ENCODE measurements at places on chromosomes 12 and 14. TPM values are rescaled to one million over a fixed set of nuclear protein-coding genes. Genes with fewer than 3 reads are reported as not detected.

Gene TRIM9
- 4.6 TPM for total RNA-seq

DNA sequence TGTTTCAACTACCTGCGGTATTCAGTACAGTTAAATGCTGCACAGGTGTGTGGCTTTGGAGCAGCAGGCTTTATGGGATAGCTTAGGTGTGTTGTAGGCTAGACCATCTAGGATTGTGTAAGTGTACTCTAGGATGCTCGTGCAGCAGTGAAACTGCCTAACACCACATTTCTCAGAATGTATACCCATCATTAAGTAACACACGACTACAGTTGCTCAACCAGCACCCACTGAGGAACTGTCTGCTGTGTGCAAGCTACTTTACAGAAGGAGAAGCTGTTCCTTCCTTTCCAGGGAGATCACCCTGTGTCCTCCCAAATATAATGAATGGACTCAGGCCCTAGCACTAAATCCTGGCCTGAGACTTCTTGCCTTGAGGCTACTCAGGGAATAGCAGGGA lies 94.8 kb downstream of the SLC24A4 start:
- DNase-seq = no peak

GRCh38 chr12:119288576-119288975 lies 46.0 kb upstream of the CCDC60 start:
- DNase-seq = no peak

DNA sequence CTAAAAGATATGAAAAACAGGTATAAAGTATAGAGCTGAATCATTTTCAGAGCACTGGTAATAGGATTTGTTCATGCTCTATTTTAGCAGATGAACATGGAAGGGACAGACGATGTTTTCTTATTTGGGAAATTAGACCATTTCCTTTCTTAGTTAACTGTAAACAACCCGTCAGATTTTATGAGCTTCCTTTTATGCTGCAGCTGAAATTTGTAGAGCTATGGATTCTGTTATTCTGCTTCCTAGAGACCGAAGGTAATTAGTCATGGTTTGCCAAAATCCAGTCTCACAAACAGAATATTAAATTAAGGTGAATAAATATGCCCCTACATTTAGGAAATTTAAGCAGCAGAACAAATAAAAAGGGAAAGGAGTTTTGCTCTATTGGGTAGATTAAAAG lies 180.2 kb upstream of the SYT1 start:
- no peak for DNase-seq

DNA sequence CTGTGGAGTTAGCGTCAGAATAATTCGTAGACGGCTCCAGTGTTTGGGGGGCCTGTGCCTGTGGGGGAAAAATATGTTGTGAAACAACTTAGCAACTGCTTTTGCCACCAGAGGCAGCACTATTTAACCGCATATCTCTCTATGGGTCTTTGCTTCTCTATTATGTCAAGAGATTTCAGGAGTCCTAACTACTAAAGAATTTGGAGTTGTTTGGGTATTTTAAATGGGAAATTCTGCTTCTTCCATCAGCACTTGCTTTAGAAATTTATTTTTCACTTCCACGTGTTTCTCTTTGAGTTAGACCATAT lies 594 bp upstream of the CLEC14A start:
- no peak for DNase-seq

- no peak for DNase-seq
These were observed 36.3 kb downstream of the RIN3 start for GRCh38 chr14:92549859-92550230.

DNA sequence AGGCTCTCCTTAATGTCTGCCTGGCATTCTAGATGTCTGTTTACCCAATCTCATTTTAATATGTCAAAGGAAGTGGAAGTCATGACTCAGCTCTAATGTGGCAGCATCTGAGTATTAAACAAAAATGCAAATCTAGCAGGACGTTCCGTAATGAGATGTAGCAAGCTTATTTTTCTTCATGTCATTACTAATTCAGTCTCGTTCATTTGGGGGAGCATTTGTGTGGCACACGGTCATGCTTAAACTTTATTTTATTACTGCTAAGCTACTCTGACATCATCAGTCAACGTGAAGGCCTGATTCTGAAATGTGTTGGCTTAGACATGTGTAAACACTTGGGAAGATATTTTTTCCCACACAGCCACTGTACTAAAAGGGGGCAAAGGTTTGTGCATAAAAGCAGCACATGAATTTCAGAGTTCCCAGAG lies 326.7 kb upstream of the TMPO start:
- no peak for DNase-seq

Gene MYO1A
- total RNA-seq = 0.76 TPM

Gene DTX1
- total RNA-seq = not detected

DNA sequence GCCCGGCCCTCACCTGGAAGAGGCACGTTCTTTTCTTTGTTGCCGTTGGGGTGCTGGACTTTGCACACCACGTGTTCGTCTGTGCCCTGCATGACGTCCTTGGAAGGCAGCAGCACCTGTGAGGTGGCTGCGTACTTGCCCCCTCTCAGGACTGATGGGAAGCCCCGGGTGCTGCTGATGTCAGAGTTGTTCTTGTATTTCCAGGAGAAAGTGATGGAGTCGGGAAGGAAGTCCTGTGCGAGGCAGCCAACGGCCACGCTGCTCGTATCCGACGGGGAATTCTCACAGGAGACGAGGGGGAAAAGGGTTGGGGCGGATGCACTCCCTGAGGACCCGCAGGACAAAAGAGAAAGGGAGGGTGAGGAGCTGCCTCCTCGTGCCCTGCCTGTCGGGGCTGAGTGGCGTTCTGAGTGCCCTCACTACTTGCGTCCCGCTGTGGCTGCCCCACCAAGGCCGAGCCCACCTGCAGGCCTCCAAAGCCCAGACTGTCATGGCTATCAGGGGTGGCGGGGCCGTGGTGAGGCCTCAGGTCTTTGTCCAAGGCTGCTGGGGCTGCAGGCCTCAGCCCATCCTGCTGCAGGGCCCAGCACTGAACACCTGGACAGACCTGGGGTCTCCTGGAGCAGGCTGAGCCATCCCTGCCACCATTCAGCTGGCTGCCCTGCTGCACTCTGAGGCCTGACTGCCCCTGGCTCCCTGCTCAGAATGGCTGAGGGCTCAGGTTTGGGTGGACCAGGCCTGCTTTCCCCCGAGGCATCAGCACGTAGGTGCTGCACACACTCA lies 329.7 kb downstream of the TMEM121 start:
- no peak for DNase-seq

- DNase-seq = peak; percentile 77
These were observed 49.2 kb downstream of the TESPA1 start for GRCh38 chr12:54935235-54935951.

GRCh38 chr14:24390701-24391468 lies 7.9 kb upstream of the NYNRIN start:
- no peak for DNase-seq

- DNase-seq = no peak
These were observed 86.8 kb downstream of the FGD4 start for GRCh38 chr12:32486158-32486557.

GRCh38 chr12:43462741-43463140 lies 89.3 kb downstream of the ADAMTS20 start:
- DNase-seq = no peak

DNA sequence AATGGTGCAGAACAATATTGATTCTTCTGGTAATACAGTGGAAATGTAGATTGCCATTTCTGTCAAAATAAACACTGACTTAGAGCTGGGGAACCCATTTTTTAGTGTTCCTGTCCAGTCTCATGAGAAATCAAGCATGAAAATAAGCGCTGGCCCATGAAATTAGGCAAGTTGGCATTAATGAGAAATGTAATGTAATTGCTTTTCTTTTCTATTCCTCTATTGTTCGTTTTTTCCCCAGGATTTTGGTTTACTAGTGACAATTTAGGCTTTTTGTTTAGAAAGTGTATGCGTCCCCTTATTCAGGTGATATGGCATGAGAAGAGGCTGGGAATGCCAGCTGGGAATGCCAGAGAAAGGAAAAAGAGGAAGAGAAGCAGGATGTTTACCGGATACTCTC lies 64.4 kb upstream of the KICS2 start:
- DNase-seq = no peak

Data from HCT116 (cell line).